ENCODE measurements at places on chromosomes 3 and 15.

DNA sequence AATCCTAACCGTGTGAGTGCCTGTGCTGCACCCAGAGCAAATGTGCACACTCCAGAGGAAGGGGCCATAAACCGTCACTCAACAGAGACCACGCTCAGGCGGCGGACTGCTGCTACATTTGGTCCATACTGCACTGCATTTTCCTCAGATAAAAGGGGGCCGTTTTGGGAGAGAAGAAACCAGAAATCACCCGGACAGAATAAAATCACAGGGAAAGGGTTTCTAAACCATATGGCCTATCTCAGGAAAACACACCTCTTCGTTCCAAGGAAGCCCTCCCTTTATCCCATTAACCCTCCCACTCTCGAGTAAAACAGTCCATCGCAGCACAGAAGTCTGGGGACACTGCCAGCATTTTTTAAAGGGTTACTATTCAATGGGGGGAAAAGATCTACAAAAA, 7.6 kb downstream of the IL17RD start:
- no peak for DNase-seq

DNA sequence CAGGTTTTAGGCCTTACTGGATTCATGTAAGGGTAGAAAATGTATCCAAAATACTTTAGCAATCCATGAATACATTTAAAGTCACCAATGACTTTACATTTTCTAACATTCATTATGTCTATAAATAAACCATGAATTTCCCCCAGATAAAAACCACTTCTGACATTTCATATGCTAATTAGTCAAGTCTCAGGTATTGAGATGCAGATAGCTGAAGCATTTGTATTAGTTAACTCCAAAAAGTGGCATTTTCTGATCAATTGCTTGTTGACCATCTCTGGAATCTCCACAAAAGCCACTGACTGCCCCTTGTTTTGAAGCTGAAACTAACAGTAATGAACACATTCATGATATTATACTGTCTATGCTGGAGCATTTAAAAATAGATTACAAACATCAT, 68.4 kb upstream of the RAP2B start:
- no peak for DNase-seq

DNA sequence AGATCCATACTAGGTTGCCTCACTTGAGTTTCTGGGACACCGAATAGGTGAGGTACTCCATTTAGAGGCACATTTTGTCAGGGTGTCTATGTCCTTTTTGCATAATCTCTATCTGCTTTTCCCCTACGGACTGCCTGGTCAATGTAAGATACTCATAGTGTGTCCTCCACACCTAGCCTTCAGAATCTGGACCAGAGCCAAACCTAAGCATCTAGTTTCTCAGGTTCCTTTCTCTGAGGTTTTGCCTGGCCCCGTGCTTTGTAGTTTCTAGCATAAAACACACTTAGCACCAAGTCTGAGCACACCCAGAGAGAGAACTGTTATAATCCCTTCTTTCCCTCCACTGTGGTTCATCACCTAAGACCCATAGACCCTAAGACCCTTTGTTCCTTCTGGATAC, 105.9 kb upstream of the MLF1 start:
- no peak for DNase-seq

DNA sequence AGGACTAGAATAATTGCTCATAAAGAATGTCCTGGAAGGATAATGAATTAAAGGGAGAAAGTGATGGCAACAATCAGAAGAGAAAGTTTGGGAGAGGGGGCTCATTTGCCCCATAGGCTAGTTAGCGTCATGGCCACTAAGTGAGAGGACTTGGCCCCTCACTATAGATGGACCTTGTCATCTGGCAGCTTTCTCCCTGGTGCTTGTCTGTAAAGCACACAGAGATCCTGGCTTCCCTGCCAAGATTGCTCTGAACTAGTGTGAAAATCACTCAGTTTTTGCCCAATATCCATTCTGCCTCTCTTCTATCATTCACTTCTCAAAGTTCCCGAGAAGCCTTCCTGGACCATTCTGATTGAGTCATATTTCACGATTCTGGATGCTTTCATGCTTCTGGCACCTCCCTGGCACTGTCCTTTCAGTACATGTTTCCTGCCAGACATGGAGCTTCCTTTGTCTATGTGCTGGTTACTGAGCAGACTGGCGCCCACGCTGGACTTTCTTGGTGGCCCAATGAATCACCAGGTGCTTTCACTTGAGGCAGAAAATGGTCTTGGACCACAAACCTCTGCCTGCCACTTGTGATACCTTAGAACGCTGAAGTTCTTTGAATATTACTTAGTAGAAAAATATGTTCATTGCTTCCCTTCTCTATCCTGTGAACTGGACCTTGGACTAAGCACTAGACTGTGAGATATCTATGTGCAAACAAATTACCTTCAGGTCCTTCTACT, 709.6 kb upstream of the CFAP20DC start:
- DNase-seq: no peak

GRCh38 chr3:195260280-195260905, 10.6 kb downstream of the XXYLT1 start:
- DNase-seq: peak; percentile 22

GRCh38 chr3:30607032-30607833, 832 bp downstream of the TGFBR2 start:
- no peak for DNase-seq

GRCh38 chr15:80918196-80918783, 71.3 kb downstream of the MESD start:
- no peak for DNase-seq
